ENCODE measurements at places on chromosomes 16 and 17.

GRCh38 chr17:44961921-44962350 is 6.2 kb downstream of the C1QL1 start:
- no peak for DNase-seq

GRCh38 chr17:45383003-45383402 is 49.7 kb downstream of the ARHGAP27 start:
- DNase-seq = no peak

DNA sequence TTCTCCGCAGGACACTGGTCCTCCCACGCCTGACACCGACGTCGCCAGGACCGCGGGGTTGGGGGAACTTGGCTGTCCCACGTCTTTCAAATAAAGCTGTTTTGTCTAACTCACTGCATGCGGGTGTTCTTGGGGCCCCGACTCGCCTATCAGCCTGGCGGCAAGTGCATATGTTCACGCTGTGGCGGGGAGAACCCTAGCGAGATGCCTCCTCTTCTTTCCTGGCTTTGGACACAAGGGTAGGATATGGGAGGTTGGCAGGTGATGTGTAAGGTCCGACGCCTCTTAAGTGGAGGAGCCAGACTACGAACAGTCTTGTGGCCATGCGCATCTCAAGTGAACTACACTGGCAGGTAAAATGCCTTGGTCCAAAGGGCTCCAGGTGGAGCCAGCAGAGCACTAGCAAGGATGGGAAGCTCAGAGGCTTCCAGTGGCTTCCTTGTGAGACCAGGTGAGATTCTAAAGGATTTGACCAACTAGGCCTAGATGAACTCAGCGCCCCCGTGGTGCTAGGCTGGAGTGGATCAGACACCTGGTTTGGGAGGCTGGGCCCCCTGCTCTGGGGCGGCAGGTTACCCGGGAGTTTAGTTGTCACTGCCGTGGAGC is 873 bp upstream of the RPS2 start:
- DNase-seq = peak; percentile 21

DNA sequence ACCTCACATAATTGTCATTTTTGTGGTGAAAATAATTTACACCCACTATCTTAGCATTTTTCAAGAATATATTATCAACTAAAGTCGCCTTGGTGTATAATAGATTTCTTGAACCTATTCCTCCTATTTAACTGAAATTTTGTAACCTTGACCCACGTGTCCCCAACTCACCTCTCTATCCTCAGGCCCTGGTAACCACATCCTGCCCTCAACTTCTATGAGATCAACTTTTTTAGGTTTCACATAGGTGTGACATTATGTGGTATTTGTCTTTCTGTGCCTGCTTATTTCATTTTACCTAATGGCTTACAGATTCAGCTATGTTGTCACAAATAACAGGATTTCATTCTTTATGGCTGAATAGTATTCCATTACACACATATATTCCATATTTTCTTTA is 73.0 kb upstream of the CNTNAP4 start:
- no peak for DNase-seq

DNA sequence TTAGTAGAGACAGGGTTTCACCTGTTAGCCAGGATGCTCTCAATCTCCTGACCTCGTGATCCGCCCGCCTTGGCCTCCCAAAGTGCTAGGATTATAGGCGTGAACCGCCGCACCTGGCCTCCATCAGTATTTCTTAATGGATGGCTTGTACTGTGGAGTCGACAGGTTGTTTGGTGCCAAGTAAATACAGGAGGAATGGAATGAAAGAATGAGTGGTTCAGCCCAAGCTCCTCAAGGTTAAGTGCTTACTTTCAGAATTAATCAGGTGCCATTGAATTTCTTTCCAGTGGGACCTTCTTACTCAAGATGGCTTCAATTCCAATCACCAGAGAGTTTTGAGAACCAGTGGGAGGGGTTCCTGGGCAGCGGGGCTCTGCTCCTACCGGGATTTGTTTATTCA is 25.0 kb downstream of the ALOX15 start:
- DNase-seq = no peak

DNA sequence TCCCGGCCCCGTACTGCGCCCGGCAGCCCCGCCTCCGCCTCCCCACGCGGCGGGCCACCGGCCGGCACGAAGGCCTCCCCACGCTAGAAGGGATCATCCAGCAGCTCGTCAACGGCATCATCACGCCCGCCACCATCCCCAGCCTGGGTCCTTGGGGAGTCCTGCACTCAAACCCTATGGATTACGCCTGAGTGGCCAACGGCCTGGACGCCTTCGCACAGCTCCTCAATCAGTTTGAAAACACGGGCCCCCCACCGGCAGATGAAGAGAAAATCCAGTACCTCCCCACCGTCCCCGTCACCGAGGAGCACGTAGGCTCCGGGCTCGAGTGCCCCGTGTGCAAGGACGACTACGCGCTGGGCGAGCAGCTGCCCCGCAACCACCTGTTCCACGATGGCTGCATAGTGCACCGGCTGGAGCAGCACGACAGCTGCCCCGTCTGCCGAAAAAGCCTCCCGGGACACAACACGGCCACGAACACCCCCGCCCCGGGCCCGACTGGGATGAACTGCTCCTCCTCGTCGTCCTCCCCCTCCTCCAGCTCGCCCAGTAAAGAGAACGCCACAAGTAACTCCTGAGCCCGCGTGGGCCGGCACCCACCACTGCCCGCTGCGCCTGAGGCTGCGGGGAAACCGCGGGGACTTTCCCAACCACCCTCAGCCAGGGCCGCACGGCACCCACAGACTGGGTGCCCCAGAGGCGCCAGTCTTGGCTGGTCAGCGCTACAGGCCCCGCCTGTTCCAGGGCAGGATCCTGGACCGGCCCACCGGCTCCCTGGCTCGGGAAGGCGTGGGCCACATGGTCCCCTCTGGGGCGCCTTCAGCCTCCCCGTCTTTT is 39.0 kb upstream of the AKAP1 start:
- peak; percentile 26 for DNase-seq

DNA sequence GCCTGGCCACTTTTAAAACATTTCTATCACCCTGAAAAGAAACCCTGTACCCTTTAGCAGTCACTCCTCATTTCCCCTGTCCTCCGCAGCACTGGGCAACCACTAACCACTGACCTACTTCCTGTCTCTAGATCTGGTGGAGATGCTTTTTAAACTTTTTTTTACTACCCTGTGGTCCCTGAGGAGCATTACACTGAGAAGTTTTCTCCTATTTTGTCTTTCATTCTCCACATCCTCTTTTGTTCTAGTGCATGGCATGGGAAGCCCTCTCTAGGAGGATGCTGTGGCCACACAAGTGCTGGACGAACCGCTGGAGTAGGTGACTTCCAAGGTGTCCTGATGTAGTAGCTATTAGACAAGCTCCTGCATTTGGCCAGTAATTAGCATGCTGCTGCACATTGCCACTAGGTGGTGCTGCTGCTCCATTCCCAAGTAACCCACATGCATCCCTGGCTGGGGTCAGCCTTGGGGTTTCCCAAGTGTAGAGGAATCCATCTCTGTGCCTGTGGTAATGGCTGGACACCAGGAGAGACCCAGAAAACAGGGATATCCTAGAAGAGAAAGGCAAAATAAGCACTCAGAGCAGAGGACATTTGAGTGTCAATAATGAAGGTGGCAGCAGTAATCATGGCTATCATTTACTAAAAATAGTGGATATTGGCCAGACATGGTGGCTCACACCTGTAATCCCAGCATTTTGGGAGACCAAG is 143.8 kb upstream of the CRHR1 start:
- DNase-seq = peak; percentile 68

- DNase-seq = peak; percentile 87
These were observed 324.7 kb downstream of the SEC14L1 start for GRCh38 chr17:77465358-77466041.

- DNase-seq = no peak
These were observed 22.0 kb upstream of the CCL1 start for GRCh38 chr17:34384822-34385605.

DNA sequence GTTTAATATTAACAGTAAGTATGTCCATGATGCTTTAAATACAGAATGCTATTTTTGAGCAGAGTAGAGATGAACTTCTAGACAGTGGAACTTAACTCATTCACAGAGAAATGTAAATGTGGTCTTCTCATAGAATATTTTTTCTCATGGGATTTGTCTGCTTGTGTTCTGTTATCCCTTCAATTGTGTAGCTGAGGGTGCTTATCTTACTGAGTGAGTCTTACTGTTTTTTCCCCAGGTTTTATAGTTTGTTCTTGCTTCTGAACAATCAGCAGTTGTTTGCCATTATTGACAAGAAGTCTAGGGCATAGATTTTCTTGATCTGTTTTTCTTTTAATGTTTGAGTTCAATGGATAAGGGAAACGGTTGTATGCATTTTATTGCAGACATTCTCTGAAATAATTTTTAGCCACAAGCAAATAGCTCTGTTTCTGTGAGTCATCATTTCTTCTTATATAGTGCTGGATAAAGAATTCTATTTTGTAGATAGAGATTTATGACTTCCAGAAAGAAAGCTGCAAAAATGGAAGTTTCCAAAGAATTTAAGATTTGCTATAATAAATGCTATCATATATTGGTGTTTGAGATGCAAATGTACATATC is 60.5 kb downstream of the NF1 start:
- no peak for DNase-seq

GRCh38 chr17:49565948-49566491 is 9.7 kb upstream of the NXPH3 start:
- no peak for DNase-seq

- peak; percentile 84 for DNase-seq
These were observed 5.3 kb upstream of the CDR2L start for GRCh38 chr17:74981979-74982662.

DNA sequence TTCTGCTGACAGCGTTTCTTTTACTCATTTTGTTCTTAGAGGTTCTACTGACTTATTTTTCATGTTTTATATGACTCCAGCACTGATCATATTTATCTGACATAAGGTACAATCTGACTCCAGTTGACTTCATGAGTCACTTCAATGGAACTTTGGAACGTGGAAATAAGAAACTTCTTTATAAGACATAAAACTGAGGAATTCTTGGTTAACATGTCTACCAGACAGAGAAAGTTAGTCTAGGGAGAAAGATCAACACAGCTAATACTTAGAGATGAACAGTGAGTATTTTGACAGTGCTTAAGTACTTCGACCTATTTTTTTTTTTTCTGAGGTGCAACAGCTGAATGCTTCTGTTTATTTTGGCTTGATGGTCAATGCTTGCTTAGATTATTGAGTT is 679.5 kb downstream of the KCNJ2 start:
- DNase-seq = no peak

- DNase-seq = no peak
These were observed 49.0 kb upstream of the CHMP6 start for GRCh38 chr17:80942423-80943345.

- DNase-seq = no peak
These were observed 42.3 kb upstream of the CCNF start for GRCh38 chr16:2386990-2387389.

DNA sequence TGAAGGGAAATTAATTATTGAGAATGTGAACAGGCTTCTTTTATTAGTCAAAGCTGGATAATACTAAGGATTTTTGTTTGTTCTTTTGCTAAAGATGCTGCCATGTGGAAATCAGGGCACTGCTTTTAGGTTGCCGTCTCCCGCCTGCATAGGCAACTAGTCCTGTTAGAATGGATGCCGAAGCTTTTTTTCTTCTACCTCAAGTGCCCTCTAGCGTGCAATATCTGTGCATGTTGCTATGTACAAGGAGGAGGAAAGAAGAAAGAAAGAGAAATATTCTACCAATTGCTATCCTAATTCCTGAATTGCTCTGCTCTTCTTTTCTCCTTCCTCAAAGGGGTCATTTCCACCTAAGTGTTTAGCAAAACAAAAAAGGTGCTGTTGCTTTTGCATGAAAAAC is 5.2 kb upstream of the CDH8 start:
- DNase-seq = no peak

DNA sequence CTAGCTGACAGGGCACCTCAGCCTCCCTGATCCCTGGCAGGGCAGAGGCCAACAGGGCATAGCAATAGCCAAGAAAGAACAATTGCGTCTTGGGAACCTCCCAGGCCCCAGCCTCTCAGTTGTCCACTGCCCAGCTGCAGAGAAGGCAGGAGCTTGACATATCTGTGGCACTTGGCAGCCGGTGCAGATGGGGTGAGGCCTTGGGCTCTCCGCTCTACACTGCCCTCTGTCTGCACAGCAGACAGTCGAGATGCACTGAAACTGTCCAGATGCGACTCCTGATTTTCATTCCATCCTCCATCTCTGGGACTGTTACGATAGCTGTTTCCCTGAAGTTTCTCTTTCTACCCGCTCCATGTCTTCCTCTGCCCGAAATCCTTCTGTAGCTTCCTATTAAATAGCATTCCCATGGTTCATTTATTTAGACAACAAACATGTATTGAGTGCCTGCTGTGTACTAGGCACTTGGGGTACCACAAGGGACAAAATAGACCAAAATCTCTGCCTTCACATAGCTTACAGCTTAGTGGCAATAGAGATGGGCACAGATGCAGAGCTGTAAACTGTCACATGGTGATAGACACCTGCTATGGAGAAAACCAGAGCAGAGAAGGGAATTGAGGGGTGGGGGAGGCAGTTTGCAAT is 3.3 kb downstream of the POLR3E start:
- peak; percentile 51 for DNase-seq

- no peak for DNase-seq
These were observed 572 bp downstream of the PSMB6 start for GRCh38 chr17:4796552-4796920.
